ENCODE measurements at places on chromosomes 11 and 22.

DNA sequence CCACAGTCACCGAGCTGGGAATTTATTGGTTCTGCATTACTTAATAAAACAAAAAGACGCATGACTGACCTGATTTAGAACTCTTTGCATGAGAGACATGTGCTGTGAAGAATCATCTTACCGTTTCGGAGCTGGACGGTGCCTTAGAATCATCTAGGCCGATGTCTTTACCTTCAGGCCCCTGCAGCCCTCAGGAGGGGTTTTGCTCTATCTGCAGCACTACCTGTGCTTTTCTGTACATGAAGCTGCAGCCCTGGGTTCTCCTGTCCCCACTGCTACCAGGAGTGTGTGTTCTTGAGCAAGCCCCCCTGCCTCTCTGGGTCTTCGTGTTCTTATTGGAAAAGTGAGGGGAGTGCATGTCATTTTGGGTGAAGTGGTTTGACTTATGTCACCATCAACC lies 94.0 kb upstream of the OR4B1 start:
- DNase-seq: no peak

DNA sequence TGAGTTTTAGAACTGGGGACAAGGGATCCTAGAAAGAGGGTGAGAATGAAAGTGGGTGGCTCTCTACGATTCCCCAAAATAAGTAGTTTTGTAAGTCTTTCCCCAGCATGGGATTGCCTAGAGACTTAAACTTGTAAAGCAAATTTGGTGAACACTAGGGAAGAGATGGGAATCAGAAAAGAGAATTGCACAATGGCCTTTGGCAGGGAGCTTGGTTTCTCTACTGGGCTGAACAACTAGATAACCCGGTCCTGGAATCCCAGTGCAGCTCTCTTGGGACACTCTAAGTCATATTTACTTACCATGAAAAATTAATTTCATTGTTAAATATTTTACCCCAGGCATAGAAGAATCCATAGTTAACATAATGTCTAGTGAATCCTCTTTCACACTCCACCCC lies 16.5 kb upstream of the USP18 start:
- DNase-seq: no peak

DNA sequence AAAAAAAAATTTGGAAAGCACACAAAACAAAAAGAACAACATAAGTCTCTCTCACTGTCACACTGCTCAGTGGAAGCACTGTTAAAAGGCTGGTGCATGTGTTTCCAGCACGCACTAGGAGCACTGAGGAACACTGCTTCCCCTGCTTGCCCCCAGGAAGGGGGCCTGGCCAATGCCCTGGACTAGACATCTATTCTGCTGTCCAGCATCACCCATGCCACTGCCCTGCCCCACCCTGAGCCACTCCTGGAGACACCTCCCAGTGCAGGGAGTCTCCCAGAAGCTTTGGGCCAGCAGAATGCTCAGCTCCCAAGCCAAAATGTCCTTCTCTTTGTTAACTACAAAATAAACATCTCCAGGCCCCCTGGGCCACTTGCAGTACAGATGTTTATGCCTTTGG lies 49.7 kb upstream of the EMID1 start:
- DNase-seq: no peak

DNA sequence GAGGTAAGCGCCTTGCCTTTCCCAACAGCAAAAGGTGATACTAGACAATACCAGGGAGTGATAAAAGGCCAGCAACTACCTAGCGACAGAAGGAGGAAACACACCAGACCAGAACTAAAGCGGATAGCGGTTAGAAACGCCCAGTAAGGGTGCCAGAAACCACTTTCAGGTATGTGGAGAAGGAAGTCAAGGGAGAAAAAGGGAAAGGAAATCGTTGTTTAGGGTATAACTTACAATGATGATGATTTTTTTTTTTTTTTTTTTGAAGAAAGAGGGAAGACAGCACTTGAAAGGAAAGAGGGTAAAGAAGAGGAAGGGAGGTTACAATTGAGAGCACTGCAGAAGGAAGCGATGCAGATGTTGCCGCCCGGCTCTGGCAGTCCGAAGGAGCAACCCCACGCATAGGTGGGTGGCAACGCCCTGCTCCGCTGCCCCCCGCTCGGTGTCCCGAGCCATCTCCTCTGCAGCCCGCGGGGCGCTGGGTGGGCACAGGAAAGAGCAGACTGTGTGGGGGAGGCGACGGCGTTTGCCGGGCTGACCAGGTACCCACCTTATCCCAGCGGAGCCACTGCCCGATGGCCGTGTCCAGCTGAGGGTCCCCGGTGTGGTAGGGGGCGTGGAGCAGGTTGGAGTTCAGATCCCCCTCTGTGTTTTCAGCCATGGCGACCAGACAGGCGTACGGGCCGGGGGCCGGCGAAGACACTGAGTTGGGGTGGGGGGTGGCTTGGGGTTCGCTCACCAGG lies 561 bp downstream of the PGM2L1 start:
- no peak for DNase-seq

GRCh38 chr11:64685536-64685935 lies 37.5 kb downstream of the NRXN2 start:
- DNase-seq: no peak

DNA sequence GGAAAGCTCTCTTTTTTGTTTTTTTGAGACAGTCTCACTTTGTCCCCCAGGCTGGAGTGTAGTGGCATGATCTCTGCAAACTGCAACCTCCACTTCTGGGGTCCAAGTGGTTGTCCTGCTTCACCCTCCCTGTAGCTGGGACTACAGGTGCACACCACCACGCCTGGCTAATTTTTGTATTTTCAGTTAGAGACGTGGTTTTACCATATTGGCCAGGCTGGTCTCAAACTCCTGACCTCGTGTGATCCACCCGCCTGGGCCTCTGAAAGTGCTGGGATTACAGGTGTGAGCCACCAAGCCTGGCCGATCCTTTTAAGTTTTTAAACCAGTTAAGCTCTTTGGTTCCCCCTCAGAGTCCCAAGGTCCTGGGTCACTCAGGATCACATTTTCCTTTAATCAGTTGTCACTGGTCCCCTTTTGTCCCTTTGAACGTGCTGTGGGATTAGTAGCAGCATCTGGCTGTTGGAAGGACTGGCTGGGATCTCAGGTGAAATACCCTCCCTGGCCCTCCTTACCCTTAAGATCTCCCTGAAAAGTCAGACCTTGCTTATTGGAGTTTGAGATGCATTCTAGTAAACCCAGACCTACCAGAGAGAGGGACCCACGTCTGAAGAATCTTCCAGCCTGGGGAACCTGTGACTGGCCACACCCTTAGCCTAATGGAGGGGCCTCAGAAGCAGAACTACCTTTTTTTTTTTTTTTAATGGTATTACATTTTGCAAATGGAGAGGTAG lies 8.1 kb downstream of the MALAT1 start:
- DNase-seq: no peak

- no peak for DNase-seq
These were observed 5.4 kb downstream of the TBC1D10C start for GRCh38 chr11:67409261-67409666.

GRCh38 chr22:11307998-11308397 lies 4220.0 kb upstream of the OR11H1 start:
- DNase-seq: no peak

DNA sequence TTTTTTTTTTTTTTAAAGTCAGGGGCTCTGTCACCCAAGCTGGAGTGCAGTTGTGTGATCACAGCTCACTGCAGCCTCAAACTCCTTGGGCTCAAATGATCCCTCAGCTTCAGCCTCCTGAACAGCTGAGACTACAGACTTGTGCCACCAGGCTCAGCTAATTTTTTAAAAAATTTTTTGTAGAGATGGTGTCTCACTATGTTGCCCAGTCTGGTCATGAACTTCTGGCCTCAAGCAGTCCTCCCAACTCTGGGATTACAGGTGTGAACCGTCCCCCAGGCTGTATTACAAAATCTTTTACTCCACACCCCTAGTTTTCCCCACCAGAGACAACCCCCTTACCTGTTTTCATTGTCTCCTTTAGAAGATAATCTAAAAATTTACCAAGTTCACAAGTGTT lies 1.9 kb downstream of the CCDC117 start:
- DNase-seq: no peak

DNA sequence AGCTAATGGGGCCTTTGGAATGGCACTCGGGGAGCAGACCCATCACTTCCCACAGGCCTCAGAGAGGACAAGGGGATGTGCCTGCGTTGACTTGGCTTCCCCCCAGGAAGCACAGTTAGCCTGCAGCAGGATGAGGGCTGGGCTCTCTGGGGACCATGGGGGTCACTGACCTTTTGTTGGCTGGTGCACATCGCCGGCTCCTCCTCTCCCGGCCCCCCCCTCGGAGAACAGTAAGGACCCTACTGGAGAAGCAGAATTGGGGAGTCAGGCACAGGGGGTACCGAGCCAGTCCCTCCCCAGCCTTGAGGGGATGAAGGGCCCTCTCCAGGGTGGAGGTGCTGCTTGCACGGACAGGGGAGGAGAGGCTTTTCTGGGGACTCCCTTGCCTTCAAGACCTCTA lies 32.8 kb downstream of the NRXN2 start:
- no peak for DNase-seq

DNA sequence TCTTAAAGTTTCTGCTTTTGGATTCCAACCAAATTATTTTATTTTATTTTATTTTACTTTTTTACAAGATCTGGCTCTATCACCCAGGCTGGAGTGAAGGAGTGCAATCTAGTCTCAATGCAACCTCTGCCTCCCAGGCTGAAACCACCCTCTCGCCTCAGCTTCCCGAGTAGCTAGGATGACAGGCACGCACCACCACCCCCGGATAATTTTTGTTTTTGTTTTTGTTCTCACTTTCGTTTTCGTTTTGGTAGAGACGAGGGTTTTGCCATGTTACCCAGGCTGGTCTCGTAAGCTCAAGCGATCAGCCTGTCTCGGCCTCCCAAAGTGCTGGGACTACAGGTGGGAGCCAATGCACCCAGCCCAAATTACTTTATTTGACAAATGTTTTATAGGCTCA lies 219.8 kb downstream of the ETS1 start:
- no peak for DNase-seq

DNA sequence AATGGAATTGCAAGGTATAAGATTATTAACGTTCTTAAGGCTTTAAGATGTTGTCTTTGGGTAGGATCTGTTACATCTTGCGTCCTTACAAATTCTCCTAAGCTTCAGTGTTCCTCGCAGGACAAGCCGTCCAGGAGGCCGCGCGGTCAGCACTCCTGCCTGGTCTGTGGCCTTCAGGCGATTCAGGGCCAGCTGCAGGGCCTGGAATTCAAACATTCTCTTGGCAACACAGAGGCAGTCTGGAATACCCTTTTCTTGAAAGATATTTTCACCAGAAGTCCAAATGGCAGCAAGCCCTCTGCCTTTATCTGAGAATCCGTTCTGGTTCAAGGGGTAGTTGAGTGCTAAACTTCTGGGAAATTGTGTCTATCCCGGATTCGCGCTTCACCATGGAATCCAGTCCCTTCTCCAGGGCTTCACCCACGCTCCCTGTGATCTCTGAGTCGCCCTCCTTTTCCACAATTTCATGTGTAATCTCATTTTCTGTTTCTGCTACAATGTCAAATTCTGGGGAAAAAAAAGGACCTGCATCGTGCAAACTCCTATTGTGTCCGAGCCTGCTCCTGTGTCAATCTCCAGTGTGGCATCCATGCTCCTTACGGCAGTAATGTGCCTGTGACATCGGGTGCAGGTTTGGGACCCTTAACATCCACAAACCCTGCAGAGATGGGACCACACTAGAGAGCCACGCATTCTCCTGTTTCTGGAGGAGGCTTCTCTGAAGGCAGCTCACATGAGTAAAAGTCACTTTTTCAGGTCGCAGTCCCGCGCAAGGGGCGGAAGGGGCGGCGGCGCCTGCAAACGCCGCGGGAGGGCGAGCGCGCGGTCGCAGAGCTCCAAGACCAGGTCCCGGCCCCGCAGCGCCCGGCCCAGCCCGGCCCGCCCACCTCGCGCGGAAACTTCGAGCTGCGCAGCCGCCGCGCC lies 25.4 kb upstream of the SORL1 start:
- DNase-seq: no peak

DNA sequence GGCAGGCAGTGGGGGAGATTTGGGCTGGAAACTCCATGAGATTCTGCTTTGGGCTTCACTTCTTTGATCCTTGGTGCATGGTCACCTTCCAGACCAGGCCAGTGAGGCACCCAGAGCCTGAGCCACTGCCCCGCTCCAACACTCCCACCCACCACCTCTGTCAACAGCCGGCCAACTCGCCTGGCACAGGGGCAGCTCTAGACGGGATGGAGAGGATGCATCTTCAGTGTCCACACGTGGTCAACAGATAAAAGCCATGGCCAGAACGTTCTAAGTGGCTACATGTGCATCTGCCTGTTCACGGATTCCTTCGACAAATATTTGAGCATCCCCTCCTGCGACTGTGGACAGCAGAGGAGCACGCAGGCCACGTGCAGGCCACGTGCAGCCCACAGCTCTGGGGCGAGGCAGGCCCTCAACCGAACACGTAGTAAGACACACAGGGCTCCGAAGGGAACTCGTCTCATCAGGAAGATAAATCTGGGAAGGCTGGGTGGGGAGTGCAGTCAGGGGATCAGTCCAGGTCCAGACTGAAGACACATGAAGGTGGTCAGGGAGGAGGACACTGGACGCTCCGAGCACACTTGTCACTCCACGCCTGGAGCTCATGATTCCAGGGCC lies 1.2 kb downstream of the LRRC56 start:
- no peak for DNase-seq

DNA sequence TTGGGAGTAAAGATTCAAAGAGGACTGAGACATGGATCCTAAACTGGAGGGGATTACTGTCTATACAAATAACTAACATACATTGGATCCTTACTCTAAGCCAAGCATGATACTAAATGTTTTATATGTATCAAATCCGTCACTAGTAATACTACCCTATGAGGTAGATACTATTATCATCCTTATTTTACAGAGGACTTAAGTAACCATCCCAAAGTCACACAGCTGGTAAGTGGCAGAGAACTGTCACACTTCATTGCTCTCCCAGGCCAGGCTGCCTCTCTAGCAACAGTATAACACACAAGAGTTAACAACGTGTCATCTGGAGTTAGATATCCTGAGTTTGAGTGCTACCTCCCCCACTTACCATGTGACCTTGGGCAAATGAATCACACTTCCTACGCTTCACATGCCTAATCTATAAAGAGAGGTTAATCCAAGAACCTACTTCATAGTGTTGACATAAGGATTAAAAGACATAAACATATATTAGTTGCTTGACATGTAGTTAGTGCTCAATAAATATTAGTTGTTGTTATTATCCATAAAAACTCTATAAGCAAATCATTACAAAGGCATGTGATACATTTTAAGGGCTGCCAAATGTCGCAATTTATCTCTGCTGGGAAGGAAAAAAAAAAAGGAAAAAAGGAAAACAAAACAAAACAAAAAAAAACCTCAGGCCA lies 33.8 kb upstream of the SPON1 start:
- DNase-seq: no peak

- no peak for DNase-seq
These were observed 377.4 kb downstream of the DYNC2H1 start for GRCh38 chr11:103486604-103487003.

- no peak for DNase-seq
These were observed 25.5 kb downstream of the NNMT start for GRCh38 chr11:114321621-114322257.

- DNase-seq: no peak
These were observed 579 bp upstream of the CYB5R2 start for GRCh38 chr11:7673724-7674434.

GRCh38 chr11:67408437-67409200 lies 4.7 kb downstream of the TBC1D10C start:
- no peak for DNase-seq

GRCh38 chr11:131957201-131957600 lies 586.8 kb downstream of the NTM start:
- DNase-seq: no peak

Measured in stimulated activated CD4-positive, alpha-beta T cell treated with anti-CD3 and anti-CD28 coated beads, Interleukin-1b, Interleukin-23, amount 100 ng/mL, for 1 hour (primary cell).